Bone marrow (tissue), 2 donors: ENCODE measurements at places on chromosomes 11 and 22.

GRCh38 chr11:26987731-26988130, 6.2 kb upstream of the FIBIN start:
- no peak for DNase-seq

- no peak for DNase-seq
These were observed 765 bp downstream of the RCOR2 start for GRCh38 chr11:63915961-63916836.

GRCh38 chr11:3783611-3784010, 13.7 kb downstream of the NUP98 start:
- no peak for DNase-seq

- DNase-seq: no peak
These were observed 69.1 kb downstream of the LDLRAD3 start for GRCh38 chr11:36012979-36013378.

GRCh38 chr11:123683428-123684170, 29.2 kb upstream of the SCN3B start:
- DNase-seq: no peak

DNA sequence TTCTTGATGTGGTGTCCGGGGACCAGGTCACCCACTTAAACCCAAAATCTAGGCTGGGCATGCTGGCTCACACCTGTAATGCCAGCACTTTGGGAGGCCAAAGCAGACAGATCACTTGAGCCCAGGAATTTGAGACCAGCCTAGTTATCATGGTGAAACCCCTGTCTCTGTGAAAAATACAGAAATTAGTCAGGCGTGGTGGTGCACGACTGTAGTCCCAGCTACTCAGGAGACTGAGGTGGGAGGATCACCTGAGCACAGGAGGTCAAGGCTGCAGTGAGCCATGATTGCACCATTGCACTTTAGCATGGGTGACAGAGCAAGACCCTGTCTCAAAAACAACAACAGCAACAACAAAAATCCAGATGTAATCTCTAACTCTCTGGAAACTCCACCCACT, 30.3 kb upstream of the FJX1 start:
- no peak for DNase-seq

GRCh38 chr11:57471496-57471895, 11.2 kb downstream of the RTN4RL2 start:
- DNase-seq: no peak

DNA sequence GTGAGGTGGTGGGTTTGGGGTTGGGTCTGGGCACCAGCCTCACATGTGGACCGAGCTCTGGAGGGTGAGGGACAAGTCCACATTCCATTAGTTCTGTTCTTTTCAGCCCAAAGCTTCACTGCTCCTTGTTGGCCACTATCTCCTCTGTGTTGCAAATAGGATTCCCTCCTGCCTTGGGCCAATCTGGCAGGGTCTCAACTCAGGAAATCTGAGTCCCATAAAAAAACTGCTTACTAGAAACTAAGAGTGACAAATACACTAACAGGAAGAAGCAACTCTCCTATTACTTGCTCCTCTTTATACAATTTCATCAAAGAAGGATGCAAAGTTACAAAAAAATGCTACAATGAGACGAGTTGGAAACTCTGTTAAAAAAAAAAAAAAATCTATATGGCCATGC, 66.2 kb upstream of the CSNK1E start:
- DNase-seq: no peak

DNA sequence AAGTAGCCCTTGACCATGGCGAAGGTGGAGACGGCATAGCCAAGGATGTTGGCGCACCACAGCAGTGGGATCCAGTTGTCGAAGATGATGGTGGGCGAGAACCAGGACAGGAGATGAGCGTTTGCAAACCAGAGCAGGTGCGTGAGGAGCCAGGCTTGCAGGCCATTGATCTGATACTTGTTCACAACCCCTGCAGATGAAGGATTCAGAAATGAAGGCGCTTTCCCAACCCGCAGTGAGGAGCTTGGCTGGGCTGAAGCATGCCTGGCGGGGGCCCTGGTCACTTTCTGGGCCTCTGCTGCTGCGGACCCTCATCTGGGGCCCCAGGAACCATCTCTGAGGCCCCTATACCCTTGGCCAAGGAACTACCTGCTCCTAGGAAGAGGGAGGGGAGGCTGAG, 6.9 kb downstream of the DHCR7 start:
- no peak for DNase-seq

- DNase-seq: no peak
These were observed 1.1 kb upstream of the CNTN5 start for GRCh38 chr11:99019696-99020095.

DNA sequence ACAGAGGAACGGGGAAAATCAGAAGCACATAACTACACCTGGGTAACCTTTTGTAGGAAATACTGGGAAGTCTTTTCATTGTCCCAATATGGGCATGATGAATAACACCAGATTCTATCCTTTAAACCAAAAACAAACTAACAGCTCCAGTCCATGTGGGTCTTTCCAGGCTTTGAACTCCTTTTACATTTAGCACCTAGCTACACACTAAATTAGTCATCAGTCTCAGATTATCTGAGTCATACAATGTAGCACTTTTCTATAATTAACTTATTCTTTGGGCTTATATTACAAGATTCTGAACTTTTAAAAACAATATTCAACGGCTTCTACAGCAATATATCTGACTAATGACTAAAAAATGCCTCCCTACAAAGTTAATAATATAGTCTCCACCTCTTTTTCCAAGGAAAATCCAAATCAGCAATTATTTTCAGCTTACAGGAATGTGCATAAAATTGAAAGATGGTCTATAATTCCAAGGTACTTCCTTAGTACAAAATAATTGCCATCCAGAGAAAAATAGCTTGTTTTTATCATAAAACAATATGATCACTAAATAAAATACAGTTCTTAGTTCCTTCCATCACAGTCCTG, 26.3 kb downstream of the STK33 start:
- DNase-seq: no peak

GRCh38 chr11:64035576-64035975, at the start of gene FLRT1:
Gene FLRT1 (plus strand): TSS chr11:64035931. CDS start chr11:64116268, 80,337 bp downstream.
- DNase-seq: no peak

DNA sequence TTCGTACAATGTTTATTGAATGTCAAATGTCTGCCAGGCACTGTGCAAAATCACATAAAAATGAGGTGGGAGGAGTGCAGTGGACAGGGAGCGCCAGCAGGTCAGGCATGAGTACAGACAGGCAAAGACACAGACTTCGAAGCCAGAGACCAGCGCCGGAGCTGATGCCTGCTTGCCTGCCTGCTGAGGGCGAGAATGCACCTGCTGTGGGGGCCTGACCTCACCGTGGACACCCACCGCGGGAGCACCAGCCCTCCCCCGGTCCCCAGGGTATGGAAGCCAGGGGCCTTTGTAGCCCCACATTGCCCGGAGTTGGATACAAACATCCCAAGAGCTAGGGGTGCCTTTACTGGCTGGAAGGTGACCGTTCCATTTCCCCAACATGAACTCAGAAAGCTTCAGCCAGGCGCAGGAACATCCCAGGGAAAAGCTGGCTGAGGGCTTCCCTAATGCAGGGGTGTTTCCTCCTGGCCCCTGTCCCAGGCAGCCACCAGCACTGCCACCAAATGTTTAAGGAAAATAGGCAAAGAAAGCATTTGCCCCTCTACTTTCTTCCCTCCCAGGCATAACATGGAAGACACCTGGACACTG, 17.9 kb downstream of the IFITM10 start:
- DNase-seq: no peak

DNA sequence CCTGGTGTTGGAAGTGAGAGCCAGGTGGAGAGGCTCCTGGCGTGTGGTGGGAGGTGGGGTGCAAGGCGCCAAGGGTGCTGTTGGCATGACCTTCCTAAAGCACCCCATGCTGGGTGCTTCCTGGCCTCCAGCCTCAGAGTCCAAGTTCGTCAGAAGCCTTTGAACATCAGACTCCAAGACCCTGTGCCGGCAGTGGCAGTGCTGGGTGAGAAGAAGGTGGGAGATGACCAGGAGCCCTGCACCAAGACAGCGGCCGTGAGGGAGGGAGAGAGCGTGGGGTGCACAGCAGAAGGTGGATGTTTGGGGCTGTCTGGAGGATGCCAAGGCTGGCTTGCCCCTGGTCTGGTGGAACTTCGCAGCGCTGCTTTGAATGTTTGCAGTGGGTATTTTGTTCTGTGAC, 29.7 kb upstream of the PARVB start:
- no peak for DNase-seq

DNA sequence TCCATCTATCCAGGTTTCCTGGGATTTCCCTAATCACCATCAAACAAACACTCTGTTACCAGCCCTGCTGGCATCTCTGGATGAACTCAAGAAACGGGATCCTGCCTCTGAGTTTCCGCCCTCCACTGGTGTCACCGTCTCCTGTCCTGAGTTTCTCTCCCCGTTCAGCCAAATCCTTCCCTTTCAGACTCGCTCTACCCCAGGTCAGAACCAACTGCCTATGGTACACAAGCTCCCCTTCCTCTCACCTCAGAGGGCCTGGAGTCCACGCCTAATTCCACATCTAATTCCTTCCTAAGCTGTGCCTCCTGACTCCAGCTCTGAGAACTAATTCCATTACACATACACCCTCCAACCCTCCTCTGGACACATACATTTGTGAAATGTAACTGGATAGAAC, 96.1 kb downstream of the SHANK2 start:
- DNase-seq: no peak
